ENCODE measurements at places on chromosomes 6 and 20.

GRCh38 chr20:15706719-15707118, 866.5 kb downstream of the KIF16B start:
- DNase-seq = no peak

GRCh38 chr6:144343701-144344428, 58.7 kb downstream of the UTRN start:
- DNase-seq = no peak

GRCh38 chr20:13426870-13427269, 205.8 kb downstream of the ISM1 start:
- no peak for DNase-seq

GRCh38 chr6:168226902-168227318, 92.7 kb downstream of the DACT2 start:
- DNase-seq = no peak

DNA sequence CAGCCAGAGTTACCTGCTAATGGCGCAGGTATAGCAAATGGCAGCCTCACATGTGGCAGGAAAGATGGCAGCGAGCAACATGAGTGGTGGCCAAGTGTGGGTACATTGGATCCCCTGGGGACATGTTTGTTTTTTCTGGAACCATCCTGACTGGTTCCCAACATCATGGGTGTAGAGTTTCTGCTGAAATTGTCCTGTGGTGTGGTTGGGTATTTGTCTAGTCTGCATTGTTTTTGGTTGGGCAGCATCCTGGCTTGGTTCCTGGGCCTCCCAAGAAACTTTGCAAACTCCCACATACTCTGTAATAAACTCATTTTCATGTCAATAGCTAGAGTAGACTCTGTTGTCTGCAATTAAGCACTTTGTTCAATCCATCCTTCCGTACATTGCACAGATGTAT, 282.6 kb downstream of the CDC5L start:
- no peak for DNase-seq

DNA sequence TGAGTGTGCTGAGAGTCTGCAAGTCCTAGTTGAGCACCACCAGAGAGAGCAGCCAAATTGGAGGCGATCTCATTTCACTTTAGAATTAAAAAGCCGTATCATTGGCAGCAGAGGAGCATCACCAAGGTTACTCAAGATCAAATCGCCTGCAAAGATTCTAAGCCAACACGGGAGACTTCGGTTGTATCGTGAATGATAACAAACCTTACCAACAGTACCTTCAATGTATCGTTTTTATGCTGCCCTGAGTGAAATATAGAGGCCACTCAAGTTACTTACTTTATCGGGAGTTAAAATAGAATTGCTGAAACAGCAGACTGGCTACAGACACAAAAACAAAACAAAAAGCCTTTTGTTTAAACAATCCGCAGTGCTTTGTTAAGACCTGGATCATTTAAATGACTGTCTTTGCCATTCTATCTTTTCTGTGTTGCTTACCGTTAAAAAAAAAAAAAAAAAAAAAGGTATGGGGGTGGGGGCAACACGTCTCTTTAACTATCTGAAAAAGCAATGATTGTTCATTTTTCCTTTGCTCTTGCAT, 14.2 kb downstream of the NHSL1 start:
- no peak for DNase-seq

GRCh38 chr6:44316481-44316880, 3.3 kb upstream of the AARS2 start:
- no peak for DNase-seq

GRCh38 chr20:50563133-50563944, 53.2 kb downstream of the PTPN1 start:
- no peak for DNase-seq

DNA sequence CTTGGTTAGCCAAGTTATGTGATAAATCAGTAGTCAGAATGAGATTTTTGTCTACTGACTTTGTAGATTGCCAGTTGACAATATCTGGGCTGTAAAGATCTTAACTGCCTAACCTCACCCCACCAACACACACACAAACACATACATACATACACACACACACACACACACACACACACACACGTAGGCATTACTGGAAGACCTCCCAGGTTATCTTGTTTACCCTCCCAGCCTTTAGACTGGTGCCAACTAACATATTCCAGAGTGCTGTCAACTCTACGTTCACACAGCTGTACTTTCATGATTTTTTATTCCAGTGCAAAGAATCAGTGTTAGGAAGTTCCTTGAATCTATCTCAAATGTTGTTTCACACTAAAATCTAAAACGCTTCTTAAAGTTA, 38.9 kb downstream of the BMP5 start:
- DNase-seq = no peak

DNA sequence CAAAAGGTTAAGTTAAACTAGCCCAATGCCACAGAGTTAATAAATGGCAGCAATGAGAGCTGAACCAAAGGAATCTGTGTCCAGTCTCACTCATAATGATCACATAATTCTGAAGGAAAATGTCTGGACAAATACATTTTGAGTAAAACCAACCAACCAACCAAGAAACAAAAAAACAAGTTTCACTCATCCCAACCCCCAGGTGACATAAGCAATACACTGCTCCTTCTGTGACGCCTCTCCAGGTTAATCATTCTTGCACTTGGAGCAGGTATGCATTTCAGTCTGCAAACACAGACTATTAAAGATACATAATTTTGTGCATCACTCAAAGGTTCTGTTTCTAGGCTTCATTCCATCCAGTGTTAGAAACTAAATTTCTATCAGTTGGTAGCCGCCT, 35.2 kb upstream of the MC3R start:
- no peak for DNase-seq

GRCh38 chr6:112846681-112847080, 499.6 kb downstream of the RFPL4B start:
- DNase-seq = no peak

GRCh38 chr20:56348746-56349145, 10.0 kb upstream of the FAM210B start:
- no peak for DNase-seq

Data from stimulated activated CD8-positive, alpha-beta memory T cell treated with anti-CD3 and anti-CD28 coated beads, Interleukin-7, amount 100 ng/mL, for 4 hours (primary cell).